ENCODE measurements at places on chromosomes 12 and 14.

GRCh38 chr12:103540319-103540718 is 44.6 kb upstream of the C12orf42 start:
- no peak for DNase-seq

GRCh38 chr12:72006766-72007165 is 68.1 kb downstream of the TPH2 start:
- DNase-seq = no peak

DNA sequence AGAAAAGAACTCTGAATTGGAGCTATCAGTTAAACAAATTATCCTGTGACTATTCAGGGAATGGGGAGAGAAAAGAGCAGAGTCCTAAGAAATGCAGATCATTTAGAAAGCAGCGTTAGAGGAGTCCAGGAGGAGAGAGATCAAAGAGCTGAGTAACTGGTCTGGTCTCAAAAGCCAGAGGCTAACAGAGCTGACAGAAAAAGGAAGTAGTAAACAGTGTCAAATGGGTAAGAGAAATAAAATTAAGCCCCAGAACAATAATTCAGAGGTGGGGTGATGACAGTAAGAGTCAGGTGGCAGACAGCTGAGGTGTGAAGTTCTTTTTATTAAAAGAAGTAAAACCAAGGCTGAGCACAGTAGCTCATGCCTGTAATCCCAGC is 19.3 kb downstream of the GXYLT1 start:
- no peak for DNase-seq

DNA sequence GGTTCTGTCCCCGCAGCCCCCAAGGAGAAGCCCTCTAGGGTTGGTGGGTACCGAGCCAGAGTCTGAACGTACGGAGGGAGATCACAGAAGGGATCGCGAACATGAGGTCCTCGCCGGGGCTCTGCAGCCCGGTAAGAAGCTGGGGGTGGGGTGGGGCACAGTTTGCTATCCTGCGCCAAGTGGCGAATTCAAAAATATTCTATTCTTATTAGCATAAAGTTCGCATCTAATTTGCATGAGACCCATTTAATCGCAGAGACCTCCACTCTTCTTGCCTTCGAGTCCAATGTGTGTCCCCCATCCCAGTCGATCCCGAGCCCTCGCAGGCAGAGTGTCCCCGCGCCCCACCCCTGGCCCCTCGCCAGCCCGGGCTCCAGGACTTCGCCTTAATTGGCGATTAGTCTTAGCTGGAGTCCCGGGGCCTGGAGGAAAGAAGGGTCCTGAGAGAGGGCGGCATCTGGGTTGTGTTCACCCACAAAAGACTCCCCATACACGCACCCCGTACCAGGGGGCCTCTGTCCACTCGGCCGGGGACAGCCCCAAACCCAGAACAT is 604 bp upstream of the ARHGEF25 start:
- no peak for DNase-seq

- no peak for DNase-seq
These were observed 30.2 kb upstream of the SRGAP1 start for GRCh38 chr12:63814146-63814772.

GRCh38 chr14:88911809-88912208 is 87.4 kb downstream of the TTC8 start:
- DNase-seq = no peak

DNA sequence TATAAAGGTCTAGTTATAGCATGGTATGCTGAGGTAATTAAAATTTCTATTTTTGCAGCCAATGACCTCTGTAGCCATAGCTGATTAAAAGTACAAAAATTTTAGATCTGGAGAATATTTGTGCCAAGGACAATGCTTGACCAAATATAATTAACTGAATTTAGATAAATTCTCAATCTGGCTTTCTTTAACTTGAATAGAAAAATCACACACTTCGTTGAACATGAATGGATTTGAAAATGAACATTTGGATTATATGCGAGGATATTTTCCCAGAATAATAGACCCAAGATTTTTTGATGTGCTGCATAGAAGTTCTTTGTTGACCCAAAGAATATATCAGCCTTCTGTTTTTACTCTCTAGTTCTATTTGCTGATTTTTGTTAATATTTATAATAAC is 38.4 kb upstream of the G2E3 start:
- no peak for DNase-seq

- DNase-seq = no peak
These were observed 5.9 kb upstream of the GSC start for GRCh38 chr14:94775871-94776210.

DNA sequence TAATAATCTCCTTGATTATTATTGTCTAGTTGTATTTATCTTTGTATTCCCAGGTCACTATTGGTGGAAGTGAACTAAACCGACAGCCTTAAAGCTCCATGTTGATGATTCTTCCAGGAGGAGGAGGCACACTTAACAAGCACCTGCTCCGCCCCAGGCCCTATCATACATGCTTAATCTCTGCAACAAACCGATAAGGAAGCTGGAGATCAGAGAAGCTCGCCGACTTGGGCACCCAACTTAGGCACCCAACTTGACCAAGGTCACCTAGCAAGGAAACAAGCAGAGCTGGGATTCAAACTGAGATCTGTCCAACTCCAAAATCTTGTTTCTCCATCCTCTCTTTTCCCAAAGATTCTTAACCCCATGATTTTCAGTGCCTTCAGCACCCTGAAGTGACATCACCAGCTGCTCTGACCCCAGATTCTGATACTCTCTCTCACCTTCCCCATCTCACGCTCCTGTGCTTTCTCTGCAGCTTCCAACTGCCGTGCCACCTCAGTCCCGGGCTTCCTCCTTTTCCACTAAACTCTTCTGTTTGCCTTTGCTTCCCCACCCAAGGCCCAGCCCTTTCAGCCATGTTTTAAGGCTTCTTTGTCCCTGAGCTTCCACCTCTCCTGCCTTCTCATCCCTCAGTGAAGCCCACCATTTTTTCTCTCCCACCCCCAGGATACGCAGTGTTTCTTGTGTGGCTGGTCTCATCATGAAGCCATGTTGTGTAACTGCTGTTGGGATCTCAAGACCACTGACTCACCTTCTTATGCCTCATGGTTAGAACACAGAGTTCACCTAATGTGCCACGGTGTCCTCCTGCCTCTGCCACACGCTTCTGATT is 6.6 kb upstream of the KRT18 start:
- DNase-seq = no peak

DNA sequence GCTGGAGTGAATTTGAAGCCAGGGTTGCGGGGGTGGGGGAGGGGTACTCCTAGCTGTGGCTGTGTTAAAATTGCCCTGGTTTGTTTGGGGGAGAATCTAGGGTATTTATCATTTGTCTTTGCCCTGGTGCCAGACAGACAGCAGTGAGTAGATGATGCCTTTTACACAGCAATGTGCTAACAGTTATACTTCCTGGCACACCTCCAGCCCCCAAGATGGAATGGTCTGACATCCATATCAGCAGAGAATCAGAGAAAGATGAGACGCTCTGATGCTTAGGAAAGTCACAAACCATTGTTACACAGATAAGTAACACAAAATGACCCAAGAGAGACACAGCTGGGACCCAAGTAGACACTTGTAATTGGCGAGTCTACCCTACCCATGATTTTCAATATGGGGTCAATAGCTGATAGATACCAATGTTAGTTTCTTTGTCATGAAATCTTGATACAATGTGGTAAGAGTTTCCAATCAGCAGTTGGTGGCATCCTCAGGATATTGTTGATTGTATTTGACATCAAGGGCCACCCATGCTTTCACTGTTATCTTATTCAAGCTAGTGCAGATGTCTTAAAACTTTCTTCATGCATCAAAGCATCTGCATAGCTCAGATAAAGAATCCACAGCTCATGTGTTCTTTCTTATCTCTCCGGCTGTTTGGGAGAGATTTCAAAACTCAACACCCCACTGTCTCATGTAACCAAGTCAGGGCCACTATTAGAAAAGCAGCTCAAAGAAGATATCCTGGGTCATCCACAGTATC is 2.6 kb upstream of the PRKAB1 start:
- DNase-seq = no peak

GRCh38 chr12:124837958-124838803 is 25.5 kb downstream of the SCARB1 start:
- DNase-seq = no peak

- no peak for DNase-seq
These were observed 213.9 kb downstream of the RAD51B start for GRCh38 chr14:68033336-68033932.

DNA sequence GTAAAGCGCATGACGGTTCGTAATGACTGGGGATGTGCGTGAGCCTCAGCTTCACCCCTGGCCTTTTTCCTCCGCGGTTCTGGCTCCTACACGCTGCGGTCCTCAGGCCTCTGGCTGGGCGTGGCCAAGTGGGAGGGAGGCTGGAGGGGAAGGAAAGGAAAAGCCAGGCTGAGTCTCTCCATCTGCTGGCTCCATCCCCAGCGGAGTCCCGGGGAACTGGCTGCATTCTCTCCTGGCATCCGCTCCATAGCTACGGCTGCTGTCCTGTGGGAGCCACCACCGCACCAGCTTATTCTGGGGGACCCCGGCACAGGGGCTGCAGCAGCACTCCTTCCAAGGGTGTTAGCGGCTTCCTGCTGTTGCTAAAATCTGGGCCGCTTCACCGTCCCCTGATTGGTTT is 68.2 kb upstream of the SLC24A4 start:
- DNase-seq = no peak

GRCh38 chr12:49798934-49799333 is 29.3 kb downstream of the NCKAP5L start:
- DNase-seq = no peak

- DNase-seq = no peak
These were observed 33.6 kb downstream of the KCNA1 start for GRCh38 chr12:4943067-4943937.

All from effector CD4-positive, alpha-beta T cell (primary cell).